ENCODE measurements at places on chromosomes 11 and 22. TPM values are rescaled to one million over a fixed set of nuclear protein-coding genes. Genes with fewer than 3 reads are reported as not detected.
A peak's percentile ranks its signal among the peaks of the same experiment; 100 is the strongest.

DNA sequence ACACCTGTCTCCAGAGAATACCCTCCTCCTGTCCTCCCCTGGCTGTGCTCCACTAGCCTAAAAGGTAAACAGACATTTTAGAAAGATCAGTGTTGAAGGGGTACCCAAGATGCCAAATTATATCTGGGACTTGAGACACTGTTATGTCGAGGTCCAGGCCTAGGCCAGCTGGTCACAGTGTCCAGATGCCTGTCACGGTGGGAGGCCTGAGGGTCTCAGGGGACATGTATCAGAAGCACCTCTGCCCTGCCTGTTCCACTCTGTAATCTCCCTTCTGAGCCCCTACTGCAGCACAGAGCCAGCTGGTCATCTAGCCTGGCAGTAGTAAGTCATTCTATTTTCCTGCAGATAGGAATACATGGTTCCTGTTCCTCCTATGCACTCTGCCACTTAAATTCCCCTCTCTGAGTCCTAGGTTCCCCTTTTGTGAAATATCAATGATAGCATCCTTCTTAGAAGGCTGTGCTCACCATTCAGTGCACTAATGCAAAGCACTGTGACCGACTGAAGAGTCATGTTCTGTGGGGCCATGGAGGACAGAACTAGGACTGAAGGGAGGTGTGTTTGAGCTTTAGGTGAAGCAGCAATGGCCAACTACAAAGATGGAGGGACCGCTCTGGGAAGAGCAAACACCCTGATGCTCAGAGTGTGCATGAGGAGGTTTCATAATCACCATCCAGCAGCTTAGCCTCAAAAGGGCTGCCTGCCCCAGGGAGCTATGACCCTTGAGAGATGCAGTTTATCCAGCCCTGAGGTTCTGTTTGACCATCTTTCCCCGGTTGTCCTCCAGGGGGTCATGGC lies 44.8 kb upstream of the TUB start:
- H3K4me3 ChIP-seq, result no peak overlapping the region
- H3K27ac ChIP-seq, result no peak overlapping the region
- H3K4me1 ChIP-seq, result peaks cover 9% of the 10 kb centered on the region
- H3K27me3 ChIP-seq, result no peaks in the 10 kb centered on the region
- H3K36me3 ChIP-seq, result no peaks in the 10 kb centered on the region

- DNase-seq, result no peak
- no peaks in the 10 kb centered on the region for H3K4me1 ChIP-seq
- no peaks in the 10 kb centered on the region for H3K36me3 ChIP-seq
- H3K27me3 ChIP-seq, result no peaks in the 10 kb centered on the region
- no peak overlapping the region for H3K27ac ChIP-seq
Measured at GRCh38 chr11:15918212-15918611, 438.1 kb downstream of the SOX6 start.

- H3K4me3 ChIP-seq, result no peak overlapping the region
- H3K36me3 ChIP-seq, result no peaks in the 10 kb centered on the region
- DNase-seq, result peak; percentile 78
- H3K27me3 ChIP-seq, result no peaks in the 10 kb centered on the region
- no peak overlapping the region for H3K27ac ChIP-seq
- H3K4me1 ChIP-seq, result peaks cover 11% of the 10 kb centered on the region
Measured at GRCh38 chr22:24521791-24522245, 26.7 kb downstream of the UPB1 start.

- no peak overlapping the region for H3K27ac ChIP-seq
- no peaks in the 10 kb centered on the region for H3K36me3 ChIP-seq
- H3K4me3 ChIP-seq, result no peak overlapping the region
- peak; percentile 42 for DNase-seq
- peaks cover 13% of the 10 kb centered on the region for H3K27me3 ChIP-seq
Measured at GRCh38 chr11:46387919-46388618, 3.5 kb downstream of the CHRM4 start.

CDC45 gene
- total RNA-seq, result 1.1 TPM

- no peak overlapping the region for H3K27ac ChIP-seq
- DNase-seq, result no peak
- no peak overlapping the region for H3K4me3 ChIP-seq
- H3K36me3 ChIP-seq, result no peaks in the 10 kb centered on the region
Measured at GRCh38 chr22:19152942-19153883, 3.1 kb upstream of the GSC2 start.

DNA sequence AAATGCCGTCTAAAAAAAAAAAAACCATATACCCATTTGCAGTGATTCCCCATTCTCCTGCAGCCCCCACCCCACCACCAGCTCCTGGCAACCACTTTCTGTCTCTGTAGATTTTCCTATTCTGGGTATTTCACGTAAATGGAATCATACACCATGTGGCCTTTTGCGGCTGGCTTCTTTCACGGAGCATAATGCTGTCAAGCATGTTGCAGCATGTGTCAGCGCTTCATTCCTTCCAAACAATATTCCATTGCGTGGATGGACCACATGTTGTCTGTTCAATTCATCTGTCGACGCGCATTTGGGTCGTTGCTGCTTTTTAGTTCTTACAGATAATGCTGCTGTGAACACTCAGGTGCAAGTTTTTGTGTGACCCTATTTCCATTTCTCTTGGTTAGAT lies 14.8 kb upstream of the EMID1 start:
- H3K27me3 ChIP-seq, result no peaks in the 10 kb centered on the region
- H3K4me1 ChIP-seq, result peaks cover 3% of the 10 kb centered on the region
- no peaks in the 10 kb centered on the region for H3K36me3 ChIP-seq
- H3K27ac ChIP-seq, result no peak overlapping the region
- H3K4me3 ChIP-seq, result no peak overlapping the region

DNA sequence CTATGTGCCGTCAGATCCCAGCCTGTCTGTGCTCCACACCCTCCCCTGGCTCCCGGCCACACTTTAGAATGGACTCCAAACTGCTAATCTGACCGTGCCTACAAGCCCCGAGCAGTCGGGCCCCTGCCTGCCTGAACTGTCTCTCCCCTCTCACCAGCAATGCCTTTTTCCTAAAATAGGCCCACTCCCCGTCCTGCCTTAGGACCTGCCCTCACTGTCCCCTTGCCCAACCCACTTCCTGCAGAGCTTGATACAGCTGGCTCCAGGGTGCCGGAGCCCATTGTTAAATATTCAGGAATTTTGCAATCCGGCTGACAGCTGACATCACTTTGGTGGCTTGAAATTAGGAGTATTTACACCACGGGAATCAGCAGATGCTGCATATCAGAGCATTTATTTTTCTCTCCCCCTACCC lies 21.4 kb downstream of the MN1 start:
- no peak overlapping the region for H3K4me3 ChIP-seq
- no peaks in the 10 kb centered on the region for H3K4me1 ChIP-seq
- no peak for DNase-seq
- H3K27ac ChIP-seq, result peak overlapping the region; percentile 69
- no peaks in the 10 kb centered on the region for H3K36me3 ChIP-seq

DNA sequence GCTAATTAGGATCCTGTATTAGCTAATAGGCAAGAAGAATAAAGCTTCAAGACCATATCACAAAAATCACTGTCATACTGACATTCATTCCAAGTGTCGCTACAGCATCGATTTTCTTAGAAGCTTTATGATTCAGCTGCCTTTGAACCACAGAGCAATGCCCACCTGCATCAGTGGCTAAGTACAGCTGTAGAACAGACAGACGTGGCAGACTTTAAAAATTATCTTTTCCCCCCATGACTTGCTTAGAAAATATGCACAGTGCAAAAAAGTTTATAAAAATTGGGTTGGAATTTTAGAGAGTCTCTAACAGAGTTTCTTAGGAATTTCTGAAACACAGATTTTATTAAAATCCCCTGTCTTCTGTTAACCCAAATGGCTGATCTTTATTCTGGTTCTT lies 120.8 kb downstream of the CADM1 start:
- no peak overlapping the region for H3K27ac ChIP-seq
- H3K4me3 ChIP-seq, result no peak overlapping the region
- no peaks in the 10 kb centered on the region for H3K27me3 ChIP-seq
- H3K36me3 ChIP-seq, result no peaks in the 10 kb centered on the region
- DNase-seq, result no peak
- H3K4me1 ChIP-seq, result no peaks in the 10 kb centered on the region

- no peaks in the 10 kb centered on the region for H3K4me1 ChIP-seq
- DNase-seq, result no peak
- no peak overlapping the region for H3K27ac ChIP-seq
- H3K36me3 ChIP-seq, result no peaks in the 10 kb centered on the region
Measured at GRCh38 chr11:107472966-107473365, 15.3 kb upstream of the CWF19L2 start.

GRCh38 chr11:726278-727220 lies 20.5 kb downstream of the EPS8L2 start:
- no peaks in the 10 kb centered on the region for H3K27me3 ChIP-seq
- H3K27ac ChIP-seq, result peak overlapping the region; percentile 76
- peak; percentile 79 for DNase-seq
- H3K36me3 ChIP-seq, result no peaks in the 10 kb centered on the region
- H3K4me1 ChIP-seq, result no peaks in the 10 kb centered on the region

DNA sequence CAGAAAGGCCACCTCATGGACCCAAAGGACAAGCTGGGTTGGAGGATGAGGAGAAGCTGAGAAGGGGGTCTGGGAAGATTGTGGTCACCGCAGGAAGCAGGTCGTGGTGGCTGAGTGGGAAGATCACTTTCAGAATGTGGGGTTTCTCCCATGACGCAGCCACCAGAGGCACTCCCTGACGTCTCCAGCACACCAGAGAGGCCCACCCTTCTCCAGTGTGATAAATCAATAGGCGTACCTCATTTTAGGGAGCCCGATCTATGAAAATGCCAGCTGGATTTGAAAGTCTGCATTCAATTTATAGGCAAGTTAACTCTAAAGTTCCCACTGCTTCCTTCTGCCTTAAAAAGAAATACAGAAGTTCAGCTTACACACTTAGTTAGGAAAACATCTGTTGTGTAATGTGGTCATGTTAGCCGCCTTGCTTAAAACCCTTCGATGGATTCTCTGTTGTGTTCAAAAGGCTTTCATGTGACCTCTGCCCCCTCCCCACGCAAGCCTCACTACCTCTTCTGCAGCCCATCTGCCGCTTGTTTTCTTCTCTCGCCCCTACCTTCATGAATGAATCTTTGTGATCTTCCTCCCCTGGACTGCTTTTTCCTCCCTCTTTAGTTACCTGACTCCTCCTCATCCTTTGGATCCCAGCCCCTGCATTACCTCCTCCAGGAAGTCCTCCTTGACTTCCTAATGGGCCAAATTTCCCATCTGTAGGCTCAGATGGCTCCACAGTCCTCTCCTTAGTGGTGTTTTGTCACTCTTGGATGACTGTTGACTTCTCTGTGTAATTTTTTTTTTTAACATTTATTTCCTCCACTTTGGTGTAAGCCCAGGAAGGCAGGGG lies 10.7 kb downstream of the TSPAN18 start:
- no peak overlapping the region for H3K27ac ChIP-seq
- DNase-seq, result no peak
- H3K4me3 ChIP-seq, result no peak overlapping the region
- peaks cover 2% of the 10 kb centered on the region for H3K4me1 ChIP-seq
- no peaks in the 10 kb centered on the region for H3K27me3 ChIP-seq

TYR gene
- total RNA-seq, result not detected

OR2AG1 gene
- not detected for total RNA-seq

RIMBP3C gene
- 0.22 TPM for total RNA-seq

DNA sequence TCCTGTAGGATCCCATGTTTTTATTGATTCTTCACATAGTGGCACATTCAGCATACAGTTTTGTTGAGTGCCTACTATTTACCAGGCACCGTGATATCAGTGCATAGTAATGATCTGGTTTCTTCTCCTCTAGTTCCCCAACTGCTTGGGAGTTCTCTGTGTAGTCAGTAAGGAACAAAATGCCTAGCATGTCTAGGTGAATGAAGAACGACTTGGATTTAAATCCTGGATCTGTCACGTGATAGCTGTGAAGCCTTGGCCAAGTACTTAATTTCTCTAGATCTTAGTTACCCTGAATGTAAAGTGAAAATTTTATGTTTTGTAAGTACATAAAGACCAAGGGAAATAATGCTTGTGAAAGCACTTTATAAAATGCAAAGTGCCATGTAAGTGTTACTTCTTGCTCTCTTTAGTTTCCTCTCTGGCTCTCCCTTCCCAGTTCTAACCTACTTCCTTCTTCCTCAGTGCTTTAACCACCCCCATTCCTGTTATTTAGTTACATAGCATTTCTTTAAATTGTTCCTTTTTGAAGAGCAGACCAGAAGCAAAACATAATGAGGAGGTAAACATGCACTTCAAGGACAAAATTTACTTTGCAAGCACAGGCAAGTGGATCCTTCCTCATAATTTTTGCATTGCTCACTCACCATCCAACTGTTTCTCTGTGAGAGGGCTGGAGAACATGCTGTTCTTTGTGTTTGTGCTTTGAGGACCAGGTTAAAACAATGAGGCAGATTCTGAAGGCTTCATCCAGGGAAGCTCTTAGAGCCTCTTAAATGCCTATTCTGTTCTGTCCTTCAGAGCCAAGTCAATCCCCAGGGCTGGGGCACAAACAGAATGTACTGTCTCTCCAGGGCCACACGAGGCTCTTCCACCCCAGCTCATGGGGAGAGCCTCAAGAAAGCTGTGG lies 353.9 kb upstream of the TENM4 start:
- H3K4me3 ChIP-seq, result no peak overlapping the region
- H3K4me1 ChIP-seq, result no peaks in the 10 kb centered on the region
- no peak for DNase-seq
- H3K27me3 ChIP-seq, result no peaks in the 10 kb centered on the region

DNA sequence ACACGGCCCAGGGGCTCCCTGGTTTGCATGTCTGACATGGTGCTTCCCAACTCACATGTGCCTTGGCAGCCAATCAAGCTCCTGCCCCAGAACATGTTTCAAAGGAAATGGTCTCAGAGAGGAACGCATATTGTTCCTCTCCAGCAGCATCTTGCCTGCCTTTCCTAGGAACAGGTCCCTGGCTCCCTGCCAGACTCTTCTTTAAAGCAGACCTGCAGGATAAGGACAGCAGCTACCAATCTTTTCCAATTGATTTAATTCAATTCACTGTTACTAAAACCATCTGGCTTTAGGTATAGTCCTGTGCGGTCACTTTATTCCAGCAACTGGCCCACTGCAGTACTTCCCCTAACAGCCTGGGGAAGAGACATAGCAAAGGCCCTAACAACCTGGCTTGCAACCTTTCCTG lies 79.9 kb downstream of the AMBRA1 start:
- DNase-seq, result no peak
- no peak overlapping the region for H3K27ac ChIP-seq
- no peaks in the 10 kb centered on the region for H3K36me3 ChIP-seq
- H3K4me1 ChIP-seq, result no peaks in the 10 kb centered on the region

- H3K27ac ChIP-seq, result no peak overlapping the region
- H3K27me3 ChIP-seq, result no peaks in the 10 kb centered on the region
- H3K4me1 ChIP-seq, result no peaks in the 10 kb centered on the region
- H3K36me3 ChIP-seq, result no peaks in the 10 kb centered on the region
- no peak overlapping the region for H3K4me3 ChIP-seq
Measured at GRCh38 chr11:32706985-32707741, 87.3 kb downstream of the CCDC73 start.

DNA sequence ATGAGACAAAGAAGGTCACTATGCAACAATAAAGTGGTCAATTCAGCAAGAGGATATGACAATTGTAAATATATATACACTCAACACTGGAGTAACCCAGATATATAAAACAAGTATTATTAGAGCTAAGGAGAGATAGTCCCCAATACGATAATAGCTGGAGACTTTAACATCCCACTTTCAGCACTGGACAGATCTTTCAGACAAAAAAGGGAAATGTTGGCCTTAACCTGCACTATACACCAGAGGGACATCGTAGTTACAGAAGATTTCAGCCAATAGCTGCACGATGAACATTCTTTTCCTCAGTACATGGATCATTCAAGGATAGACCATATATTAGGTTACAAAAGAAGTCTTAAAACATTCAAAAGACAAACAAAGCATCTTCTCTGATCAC lies 29.9 kb downstream of the PIWIL3 start:
- no peaks in the 10 kb centered on the region for H3K27me3 ChIP-seq
- H3K36me3 ChIP-seq, result no peaks in the 10 kb centered on the region
- no peak overlapping the region for H3K27ac ChIP-seq
- H3K4me1 ChIP-seq, result no peaks in the 10 kb centered on the region
- peak; percentile 46 for DNase-seq

- H3K36me3 ChIP-seq, result peaks cover 1% of the 10 kb centered on the region
- no peaks in the 10 kb centered on the region for H3K4me1 ChIP-seq
- H3K27me3 ChIP-seq, result no peaks in the 10 kb centered on the region
Measured at GRCh38 chr11:88301488-88302140, 35.9 kb downstream of the CTSC start.

KRTAP5-8 gene
- 0.35 TPM for total RNA-seq

All from kidney (tissue), 22 donors.